Stimulated activated CD4-positive, alpha-beta T cell treated with anti-CD3 and anti-CD28 coated beads, Interleukin-1b, Interleukin-23, amount 100 ng/mL, for 1 hour (primary cell): ENCODE measurements at places on chromosomes 5 and 9.

- no peak for DNase-seq
Observed at GRCh38 chr5:101278917-101279316, 375.8 kb upstream of the ST8SIA4 start.

GRCh38 chr5:40484495-40484894 lies 195.2 kb upstream of the PTGER4 start:
- DNase-seq: no peak

DNA sequence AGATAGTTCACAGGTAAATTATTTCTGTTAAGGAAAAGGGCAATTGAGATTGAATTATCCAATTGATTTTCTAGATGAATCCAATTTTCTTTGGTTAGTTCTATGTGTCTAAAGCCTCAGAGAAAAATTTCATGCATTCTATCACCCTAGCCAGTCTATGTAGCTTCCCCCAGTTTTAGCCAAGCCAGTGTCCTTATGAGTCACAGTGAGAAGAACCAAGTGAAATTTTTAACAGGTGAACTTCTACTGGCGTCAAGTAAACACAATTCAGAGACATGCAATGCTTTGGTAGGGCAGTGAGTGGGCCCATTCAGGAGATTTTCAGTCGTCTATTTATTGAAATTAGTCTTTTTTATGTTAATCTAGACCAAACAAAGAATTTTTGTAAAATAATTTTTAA lies 1077.4 kb upstream of the ARRDC3 start:
- DNase-seq: no peak

- DNase-seq: no peak
Observed at GRCh38 chr9:93094658-93095204, 1.3 kb upstream of the CARD19 start.

DNA sequence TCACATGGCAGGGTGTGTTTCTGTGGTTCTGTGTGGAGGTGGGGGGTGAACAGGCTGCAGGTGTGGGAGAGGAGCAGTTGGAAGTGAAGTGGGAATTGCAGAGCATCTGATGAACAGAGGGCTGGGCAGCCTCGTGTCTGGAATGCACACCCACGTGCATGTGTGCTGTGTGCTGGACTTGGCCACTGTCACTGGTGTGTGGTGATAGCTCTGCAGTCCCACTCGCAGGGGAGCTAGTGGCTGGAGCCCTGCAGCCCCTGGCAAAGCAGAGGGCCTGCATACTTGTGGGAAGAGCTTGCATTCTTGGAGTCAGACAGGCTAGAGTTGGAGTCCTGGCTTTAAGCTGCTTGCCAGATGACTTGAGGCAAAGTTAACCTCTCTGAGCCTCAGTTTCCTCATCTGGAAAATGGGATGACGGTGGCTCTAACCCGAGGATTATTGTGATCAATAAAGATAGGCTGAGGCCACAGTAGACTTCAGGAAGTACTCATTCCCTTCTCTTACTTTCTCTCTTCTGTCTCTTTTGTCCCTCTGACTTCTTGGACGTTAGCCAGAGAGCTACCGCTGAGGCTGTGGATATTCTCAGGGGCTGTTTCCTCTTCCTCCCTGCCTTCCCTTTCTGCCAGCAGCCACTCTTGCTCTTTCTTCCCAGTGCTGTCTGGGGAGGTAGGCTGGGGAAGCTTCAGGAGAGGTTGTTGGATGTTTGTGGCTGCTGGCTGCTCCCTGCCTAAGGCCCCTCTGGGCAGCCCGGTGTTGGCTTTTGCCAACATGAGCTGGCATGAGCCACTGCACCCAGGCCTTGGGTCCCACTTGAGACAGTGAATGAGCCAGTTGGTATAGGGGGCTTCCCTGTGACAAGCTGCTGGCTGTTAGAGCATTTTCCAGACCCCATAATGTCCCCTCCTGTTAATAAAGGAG lies 18.3 kb downstream of the PSAT1 start:
- no peak for DNase-seq

DNA sequence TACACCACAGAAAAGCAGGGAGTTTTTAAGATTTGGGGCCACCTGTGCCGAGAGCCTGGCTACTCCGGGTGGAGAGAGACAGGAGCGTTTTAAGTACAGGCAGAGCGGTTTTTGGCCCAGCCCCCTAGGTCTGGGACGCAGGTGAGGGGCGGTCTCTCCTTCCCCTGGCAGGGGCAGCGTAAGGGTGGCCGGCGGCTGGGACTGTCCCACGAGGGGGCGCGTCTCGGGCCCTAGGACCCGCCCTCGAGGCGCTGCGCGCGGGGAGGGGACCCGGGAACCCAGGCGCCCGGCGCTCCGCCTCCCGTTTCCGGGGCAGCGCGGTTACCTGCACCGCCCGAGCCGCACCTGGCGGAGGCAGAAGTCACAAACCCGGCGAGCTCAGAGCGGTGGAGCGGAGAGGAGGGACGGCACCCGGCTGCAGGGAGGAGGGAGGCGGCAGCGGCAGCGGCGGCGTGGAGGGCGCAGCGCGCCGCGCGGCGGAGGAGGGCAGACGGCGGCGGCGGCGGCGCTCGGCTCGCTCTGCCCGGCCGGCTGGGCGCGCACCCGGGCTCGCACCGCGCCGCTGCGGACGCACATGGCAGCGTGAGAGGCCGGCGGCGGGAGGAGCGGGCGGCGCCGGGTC lies at the start of gene WWC1:
TSS of gene WWC1 (plus strand) at position 304 of the 622 bp plus-strand sequence. CDS start 508 bp downstream, outside the sequence.
- peak; percentile 10 for DNase-seq

DNA sequence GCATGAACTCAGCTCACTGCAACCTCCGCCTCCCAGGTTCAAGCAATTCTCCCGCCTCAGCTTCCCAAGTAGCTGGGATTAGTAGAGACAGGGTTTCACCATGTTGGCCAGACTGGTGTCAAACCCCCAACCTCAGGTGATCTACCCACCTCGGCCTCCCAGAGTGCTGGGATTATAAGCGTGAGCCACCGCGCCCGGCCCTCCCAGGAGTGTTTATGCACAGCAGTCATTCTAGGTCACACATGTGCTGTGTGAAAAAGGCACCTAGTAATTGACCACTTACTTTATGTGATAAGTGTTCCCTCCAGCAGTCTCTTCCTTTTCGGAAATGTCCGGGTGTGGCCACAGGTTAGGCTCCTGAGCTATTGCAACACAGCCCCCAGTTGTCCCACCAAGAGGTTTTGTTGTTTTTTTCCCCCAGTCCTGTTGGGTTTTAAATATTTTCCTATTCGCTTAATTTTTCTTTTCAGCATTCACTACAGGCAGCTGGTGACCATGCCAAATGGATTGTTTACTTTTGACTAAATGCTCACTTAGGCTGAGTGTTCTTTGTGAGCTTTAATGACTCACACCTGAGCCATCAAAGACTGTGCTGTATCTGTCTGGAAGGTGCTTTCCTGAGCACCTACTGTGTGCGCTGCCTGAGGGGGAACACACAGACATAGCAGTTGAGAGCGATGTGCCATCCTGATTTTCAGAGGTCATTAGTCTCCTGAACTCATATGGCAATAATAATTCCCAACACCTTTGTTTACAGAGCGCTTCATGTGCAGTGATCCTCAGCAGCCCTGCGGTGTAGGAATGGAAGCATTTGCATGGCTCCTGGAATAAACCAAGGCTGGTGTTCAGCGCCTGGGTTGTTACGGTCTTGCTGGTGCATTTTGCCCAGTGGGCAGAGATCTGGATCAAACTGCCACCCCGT lies 94.3 kb downstream of the MVB12B start:
- DNase-seq: no peak

DNA sequence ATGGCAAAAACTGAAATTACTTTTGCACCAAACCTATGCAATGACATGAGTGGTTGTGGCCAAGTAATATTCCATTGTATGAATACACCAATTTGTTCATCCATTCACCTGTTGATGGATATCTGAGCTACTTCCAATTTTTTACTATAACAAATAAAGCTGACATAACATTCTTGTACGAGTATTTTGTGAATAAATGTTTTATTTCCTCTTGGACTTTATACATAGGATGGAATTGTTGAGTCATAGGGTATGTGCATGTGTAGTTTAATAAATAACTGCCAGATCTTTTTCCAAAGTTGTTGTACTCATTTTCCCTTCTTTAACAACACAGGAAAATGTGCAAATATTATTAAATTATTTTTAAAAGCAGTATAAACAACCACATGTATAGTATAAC lies 146.1 kb upstream of the ZNF462 start:
- DNase-seq: no peak

- DNase-seq: no peak
Observed at GRCh38 chr5:62142351-62142750, 163.7 kb upstream of the KIF2A start.

DNA sequence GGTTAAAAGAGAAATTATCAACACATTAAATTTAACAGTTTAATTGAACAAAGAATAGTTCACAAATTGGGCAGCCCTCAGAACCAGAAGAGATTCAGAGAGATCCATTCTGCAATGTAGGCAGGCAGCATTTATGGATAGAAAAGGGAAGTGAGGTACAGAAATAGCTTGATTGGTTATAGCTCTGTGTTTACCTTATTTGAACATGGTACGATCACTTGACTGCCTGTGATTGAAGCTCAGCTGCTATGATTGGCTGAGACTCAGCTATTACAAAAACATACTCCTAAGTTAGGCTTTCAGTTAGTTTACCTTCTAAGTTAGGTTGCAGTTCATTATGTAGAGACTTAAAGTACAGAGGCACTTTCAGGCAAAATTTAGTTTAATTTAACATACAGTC lies 7.3 kb downstream of the CNTRL start:
- DNase-seq: no peak

GRCh38 chr5:110094109-110094508 lies 404.4 kb downstream of the MAN2A1 start:
- DNase-seq: no peak

DNA sequence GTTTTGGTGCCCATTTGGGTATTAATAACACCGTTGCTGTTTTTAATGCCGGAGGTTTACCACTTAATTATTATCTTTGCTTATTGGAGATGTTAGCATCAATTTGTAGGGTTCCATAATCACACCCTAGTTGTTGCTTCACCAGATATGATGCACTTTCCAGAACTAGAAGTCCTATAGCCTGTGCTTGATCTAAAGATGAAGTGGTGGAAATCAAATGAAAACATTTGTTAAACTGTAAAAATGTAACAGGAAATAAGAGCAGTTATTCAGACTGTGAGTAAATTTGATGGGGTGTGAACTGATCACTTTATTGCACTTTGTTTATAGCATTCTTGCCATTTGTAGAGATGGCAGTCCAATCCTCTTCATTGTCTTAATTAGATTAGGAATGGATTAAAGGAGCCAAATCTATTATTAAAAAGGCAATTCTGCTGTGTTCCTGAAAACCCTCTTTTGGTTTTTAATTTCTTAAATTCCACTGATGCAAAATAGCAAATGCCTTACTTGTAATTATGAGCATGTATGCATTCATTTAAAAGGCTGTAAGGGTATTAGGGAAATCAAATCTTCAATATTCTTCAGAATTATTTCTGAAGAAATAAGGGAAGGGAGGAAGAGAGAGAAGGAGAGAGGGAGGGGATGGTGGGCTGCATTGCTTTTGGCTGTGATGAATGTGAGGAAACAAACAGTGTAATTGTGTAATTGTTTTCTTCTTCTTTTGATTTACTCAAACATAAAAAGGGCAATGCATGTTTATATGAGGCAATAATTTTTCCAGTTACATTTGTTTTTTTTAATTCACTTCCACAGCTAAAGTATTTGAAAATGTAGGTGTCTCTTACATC lies 675.2 kb upstream of the WWC1 start:
- DNase-seq: no peak

DNA sequence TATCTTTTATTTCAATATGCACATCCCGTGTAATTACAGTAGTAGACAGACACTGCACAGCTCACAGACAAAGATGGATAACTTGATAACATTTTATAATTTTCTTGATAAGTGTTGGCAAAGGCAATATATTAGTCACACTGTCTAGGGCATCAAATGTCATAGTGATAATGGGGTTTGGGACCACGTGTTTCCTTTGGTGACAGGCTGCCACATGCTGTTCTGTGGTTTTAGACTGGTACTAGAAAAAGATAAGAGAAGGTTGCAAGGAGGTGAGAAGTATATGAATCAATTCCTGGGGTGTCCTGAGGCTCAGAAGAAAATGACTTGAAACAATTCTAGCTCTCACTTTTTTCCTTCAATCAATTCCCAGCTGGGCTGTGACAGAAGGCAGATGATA lies 258.8 kb upstream of the CHD1 start:
- no peak for DNase-seq

- no peak for DNase-seq
Observed at GRCh38 chr5:151706906-151707305, 20.2 kb upstream of the SPARC start.

DNA sequence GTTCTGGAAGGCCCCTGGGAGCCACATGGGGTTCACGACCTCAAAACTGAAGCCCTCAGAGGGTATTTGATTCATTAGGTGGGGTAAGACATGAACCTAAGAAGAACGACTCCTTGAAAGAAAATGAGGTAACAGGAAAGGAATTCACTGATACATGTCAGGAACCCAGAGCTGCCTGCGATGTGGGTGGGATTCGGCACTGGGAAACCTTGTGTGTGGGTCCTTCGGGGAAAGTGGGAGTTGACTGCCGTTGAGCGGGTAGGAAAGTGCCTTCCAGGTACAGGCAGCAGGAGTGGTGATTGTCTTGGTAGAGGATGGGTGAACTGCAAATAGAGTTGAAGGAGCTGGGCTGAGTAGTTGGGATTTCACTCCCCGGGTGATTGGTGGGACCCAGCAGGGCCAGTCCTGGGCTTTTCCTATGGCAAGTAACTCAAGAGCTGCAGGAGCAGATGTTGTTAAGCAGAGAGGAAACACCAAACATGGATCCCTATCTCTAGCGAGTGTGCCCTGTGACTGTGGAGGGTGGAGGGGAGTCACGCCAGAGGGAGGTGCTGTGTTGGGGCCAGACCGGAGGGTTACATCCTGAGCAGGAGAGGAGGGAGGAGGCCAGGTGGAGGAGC lies 30.8 kb downstream of the ANKRD33B start:
- DNase-seq: no peak

DNA sequence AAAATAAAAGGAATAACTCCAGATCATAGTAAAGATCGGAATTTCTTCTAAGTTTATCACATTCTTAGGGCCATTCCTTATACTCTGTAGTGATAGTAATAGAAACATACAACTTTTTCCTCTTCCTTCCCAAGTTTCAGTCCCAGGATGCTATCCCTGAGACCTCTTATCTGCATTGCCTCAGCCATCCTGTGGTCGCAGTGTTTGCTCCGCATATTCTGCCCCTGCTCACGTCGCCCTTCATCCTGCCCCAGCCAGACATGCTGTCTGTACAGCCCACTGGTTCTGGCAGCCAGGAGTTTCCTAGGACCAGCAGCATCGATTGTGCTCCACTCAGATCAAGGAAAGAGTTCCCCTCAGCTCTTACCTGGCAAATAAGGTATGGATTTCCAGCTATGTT lies 132.7 kb upstream of the ERCC6L2 start:
- DNase-seq: no peak

- no peak for DNase-seq
Observed at GRCh38 chr5:173163219-173163618, 18.9 kb downstream of the BNIP1 start.

GRCh38 chr5:104265531-104266140 lies 703.0 kb upstream of the NUDT12 start:
- no peak for DNase-seq

DNA sequence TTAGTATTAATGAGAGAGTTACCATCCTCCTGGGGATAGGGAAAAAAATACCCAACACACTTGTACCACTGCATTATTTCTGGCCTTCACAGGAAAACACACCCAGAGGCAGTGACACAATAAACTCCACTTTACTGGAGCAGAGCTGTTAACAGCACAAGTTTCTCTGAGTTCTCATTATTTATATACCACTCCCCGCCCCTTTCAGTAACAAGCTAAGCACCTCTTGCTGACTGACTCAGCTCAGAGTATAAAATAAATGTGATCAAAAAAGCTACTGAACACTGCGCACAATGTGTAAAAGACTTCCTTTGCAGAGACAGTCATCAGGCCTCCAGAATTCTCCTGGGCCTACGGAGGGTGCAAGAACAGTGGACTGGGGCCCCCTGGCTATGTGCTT lies 21.6 kb downstream of the KLF9 start:
- no peak for DNase-seq

- no peak for DNase-seq
Observed at GRCh38 chr9:133566382-133566781, 31.9 kb downstream of the ADAMTSL2 start.
